NCI-H2081 treated with DMSO at 0.1 percent for 48 hours (cell line): ENCODE measurements at places on chromosomes 16 and 17.

GRCh38 chr17:15409721-15410250 lies 57.6 kb downstream of the CDRT4 start:
- no peak for DNase-seq

GRCh38 chr17:63753215-63753614 lies 11.6 kb upstream of the STRADA start:
- no peak for DNase-seq

- DNase-seq: no peak
These were observed 42.5 kb downstream of the PSME3IP1 start for GRCh38 chr16:57143149-57143921.

DNA sequence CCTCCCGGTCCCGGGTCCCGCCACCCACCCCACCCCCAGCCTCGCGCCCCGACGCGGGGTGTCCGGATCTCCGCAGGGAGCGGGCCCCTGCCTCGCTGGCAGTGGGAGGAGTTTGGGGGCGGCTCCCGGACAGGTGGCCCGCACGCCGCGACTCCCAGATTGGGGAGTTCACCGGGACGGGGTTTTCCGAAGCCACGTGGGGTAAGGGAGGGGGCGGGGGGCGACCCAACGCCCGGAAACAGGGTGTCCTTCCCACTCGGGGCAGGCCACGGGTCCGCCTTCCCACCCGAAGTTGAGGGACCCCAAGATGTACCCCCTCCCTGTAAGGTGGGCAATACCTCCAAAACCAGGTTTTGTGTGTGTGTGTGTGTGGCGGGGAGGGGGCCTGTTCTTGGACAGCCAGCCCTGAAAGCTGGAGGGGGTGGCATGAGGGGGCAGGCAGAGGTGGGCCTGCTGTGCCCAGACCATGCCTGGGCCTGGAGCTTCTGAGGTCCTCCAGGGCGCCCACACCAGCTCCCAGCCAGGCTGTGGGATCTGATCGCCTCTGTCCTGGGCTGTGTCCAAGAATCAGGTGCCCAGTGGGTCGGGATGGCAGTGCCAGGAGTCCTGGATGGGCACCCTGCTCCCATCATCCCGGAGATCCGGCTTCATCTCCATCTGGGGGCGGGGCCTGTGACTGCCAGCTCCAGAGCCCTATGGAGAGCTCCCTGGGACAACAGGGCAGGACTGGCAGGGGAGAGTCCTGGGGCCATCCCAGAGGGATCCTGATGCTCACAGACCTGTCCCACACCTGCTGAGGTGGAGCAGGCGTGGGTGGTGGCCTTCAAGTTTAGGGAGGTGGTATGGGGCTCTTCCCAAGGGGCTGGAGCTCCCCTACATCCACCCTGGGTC lies 767 bp downstream of the SYNGR2 start:
- no peak for DNase-seq

- no peak for DNase-seq
These were observed 89.7 kb downstream of the NPIPB11 start for GRCh38 chr16:29316761-29317183.

DNA sequence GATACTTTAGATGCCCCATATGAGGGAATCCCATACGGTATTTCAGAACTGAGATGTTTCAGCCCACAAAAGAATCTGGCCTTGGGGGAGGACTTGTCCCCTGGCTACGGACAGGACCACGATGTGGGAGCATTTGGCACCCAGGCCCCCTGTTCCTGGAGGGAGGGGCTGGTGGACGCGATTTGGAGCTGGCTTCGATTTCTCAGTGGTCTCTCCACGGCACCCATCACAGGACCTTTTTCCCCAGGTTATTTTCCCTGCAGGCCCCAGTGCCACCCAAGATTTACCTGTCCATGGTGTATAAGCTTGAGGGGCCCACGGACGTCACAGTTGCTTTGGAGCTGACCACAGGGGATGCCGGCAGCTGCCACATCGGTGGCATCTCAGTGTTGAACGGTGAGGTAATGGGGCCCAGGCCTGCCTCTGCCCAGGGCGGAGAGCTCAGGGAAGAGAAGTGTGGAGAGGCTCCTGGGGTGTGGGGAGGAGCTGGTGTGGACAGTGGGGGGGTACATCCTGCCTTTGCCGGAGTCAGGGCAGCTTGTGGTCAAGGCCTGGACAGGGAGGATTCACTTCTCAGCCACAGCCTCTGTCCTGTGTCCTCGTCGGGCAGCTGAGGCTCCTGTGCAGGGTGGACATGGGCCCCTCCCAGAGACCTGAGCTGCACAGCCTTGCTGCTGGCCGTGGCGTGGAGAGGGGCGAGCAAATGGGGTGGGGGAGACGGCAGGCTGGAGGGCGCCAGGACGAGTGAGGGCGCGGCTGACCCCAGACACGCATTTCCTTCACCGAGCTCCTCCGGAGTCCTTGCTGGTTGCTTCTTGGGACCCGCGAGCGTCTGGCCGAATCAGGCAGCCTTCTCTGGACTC lies 9.9 kb downstream of the ENGASE start:
- DNase-seq: no peak

DNA sequence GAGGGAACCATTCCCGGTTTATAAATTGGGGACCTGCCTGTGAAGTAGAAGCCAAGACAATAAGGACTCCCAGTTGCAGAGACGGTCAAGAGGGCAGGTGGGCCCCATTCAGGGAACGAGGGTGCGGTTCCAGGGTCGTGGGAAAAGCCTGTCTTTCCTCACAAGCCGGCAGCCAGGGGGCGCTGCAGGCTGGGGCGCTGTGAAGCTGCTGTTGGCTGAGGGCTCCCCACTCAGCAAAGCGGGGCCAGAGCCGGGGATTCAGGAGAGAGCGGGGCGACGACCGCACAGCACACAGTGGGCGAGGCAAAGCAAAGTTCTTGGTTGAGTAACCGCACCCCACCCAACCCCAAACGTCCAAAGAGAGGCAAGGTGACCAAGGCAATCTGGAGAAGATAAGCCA lies 24.9 kb downstream of the CDRT15 start:
- DNase-seq: no peak

- no peak for DNase-seq
These were observed 124.3 kb upstream of the MED13 start for GRCh38 chr17:62189377-62189776.

GRCh38 chr16:70460737-70461261 lies 6.4 kb downstream of the FCSK start:
- no peak for DNase-seq

GRCh38 chr17:34899643-34900291 lies 61.5 kb downstream of the CCT6B start:
- DNase-seq: no peak

DNA sequence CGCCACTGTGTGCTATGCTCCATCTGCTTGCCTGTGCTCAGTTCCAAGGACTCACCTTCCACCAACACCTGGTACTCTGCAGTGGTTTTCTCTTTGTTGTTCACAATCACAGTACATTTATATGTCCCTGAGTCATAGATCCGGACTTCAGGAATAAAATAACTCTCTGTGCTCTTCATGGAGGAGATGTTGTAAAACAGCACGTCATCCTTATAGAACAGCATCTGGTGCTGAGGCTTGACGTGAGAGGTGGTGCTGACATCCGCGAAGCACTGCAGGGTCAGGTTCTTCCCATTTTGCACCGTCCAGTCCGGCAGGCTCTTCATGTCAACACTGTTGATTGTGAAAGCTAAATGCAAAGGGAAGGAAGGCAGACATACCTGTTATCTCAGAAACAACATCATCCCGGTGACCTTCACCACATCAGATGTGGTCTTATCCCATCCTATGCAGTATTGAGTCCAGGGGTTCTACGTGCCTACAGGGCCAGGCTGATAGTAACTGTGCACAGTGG lies 12.8 kb downstream of the PECAM1 start:
- DNase-seq: no peak

- DNase-seq: no peak
These were observed 175.9 kb downstream of the XYLT1 start for GRCh38 chr16:17294856-17295255.

GRCh38 chr17:17565471-17566339 lies 25.8 kb downstream of the PEMT start:
- no peak for DNase-seq

- no peak for DNase-seq
These were observed 114.4 kb downstream of the SEC14L1 start for GRCh38 chr17:77254951-77255825.

- DNase-seq: no peak
These were observed 226.9 kb downstream of the C16orf78 start for GRCh38 chr16:49600536-49600935.

- no peak for DNase-seq
These were observed 12.0 kb downstream of the GALK1 start for GRCh38 chr17:75752802-75753513.

GRCh38 chr17:39225959-39226683 lies 376 bp upstream of the STAC2 start:
- no peak for DNase-seq

- DNase-seq: no peak
These were observed 151.2 kb downstream of the TANC2 start for GRCh38 chr17:63116967-63117830.

DNA sequence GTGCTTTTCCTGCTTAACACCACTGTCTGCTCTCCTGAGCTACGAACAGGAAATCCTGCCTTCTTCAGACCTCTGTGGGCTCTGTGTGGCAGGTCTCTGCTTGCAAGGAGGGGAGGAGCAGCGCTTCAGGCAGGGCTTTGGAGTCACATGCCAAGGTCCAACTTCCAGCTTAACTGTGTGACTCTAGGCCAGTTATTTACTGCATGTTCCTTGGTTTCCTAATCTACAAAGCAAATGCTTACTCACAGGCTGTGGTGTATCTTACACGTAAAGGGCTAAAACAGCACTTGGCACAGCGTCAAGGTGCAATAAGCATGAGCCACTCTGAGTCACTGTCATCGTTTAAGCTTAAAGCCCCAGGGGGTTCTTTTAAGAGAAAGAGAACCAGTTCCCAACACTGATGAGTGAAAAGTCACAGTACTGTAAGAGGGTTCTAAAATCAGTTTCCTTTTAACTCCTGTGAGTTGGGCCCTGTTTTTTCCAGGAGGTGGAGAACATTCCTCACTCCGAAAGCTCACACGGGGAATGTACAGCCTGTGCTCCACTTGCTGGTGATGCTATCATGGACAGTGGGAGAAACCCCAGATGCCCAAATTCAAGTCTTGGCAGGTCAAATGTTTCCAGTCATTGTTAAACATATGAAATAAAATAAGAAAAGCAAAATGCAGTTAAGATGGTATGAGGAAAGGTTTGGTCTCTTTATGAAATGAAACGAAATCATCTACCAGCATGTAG lies 54.1 kb upstream of the BCAR1 start:
- no peak for DNase-seq

GRCh38 chr17:68564415-68565111 lies 36.6 kb downstream of the FAM20A start:
- DNase-seq: no peak

DNA sequence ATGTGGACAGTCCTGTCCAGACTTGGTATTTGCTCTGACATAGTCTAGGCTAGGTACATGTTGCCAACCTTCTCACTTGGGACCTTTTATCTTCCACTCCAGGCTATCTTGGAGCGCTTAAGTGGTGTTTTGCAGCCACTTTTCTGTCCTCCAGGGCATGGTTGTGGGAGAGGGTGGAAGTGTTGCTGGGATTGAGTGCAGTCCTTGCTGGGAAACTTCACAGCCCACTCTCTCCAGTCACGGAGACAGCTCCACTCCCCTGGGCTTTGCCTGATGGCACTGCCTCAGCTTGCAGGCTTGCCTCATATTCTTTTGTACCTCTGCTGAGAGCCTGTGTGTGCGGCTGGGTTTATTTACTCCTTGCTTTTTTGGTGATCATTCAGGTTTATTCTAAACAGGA lies 17.4 kb downstream of the RPA1 start:
- DNase-seq: no peak

GRCh38 chr17:44118427-44119050 lies 4.9 kb downstream of the HDAC5 start:
- DNase-seq: no peak
